Activated T-cell treated with anti-CD3 and anti-CD28 coated beads, Interleukin-2, amount 50 U/mL, for 1 hour (primary cell): ENCODE measurements at places on chromosomes 4 and X.

- DNase-seq: no peak
Measured at GRCh38 chr4:188403272-188403671, 264.0 kb downstream of the TRIML1 start.

- no peak for DNase-seq
Measured at GRCh38 chr4:164337219-164337944, 416.5 kb upstream of the SMIM31 start.

GRCh38 chr4:41559940-41560516 is 22.1 kb downstream of the LIMCH1 start:
- no peak for DNase-seq

DNA sequence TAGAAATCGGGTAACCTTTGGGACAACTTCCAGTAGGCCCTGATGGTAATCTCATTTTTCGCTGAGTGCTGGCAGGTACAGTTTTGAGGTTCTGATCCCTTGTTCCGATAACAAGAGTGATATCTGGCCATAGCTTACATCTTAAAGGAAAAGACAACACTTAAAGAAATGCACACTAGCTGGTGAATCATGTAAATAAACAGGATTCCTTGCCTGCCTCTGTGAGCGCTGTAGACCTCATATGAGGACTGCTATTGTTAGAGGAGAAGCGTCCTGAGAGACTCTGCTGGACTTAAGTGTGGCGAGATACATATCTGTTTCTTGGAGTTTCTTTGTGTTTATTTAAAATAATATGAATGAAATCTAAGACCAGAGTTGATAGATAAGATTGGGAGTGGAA is 149.3 kb upstream of the SLC4A4 start:
- no peak for DNase-seq

GRCh38 chrX:2931612-2932011 is 2.5 kb upstream of the ARSD start:
- DNase-seq: no peak

- no peak for DNase-seq
Measured at GRCh38 chr4:47104986-47105385, 73.6 kb downstream of the GABRB1 start.

DNA sequence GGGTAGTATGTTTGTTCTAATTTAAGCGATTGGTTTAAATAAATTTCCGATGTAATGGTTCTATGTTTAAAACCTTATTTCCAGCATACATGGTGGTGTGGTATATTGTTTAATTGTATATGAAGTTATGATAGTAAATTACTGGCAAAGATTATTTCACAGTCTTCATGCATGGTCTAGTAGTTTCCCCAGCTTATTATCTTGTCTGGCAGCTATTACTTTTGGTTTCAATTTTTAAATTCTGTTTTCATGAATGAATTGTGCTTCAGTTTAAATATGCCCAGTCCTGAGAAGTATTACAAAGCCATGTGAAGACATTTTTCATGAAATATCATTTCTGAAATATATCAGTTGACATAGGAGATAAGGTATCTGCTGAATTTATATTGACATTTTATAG is 6.3 kb downstream of the ALG13 start:
- DNase-seq: no peak

GRCh38 chr4:3107691-3108121 is 33.2 kb downstream of the HTT start:
- no peak for DNase-seq

GRCh38 chr4:187286525-187286924 is 562.9 kb upstream of the FAT1 start:
- no peak for DNase-seq

- DNase-seq: peak; percentile 28
Measured at GRCh38 chrX:47751670-47752069, 85.0 kb upstream of the ZNF81 start.

- no peak for DNase-seq
Measured at GRCh38 chrX:148466292-148466691, 34.1 kb upstream of the AFF2 start.

DNA sequence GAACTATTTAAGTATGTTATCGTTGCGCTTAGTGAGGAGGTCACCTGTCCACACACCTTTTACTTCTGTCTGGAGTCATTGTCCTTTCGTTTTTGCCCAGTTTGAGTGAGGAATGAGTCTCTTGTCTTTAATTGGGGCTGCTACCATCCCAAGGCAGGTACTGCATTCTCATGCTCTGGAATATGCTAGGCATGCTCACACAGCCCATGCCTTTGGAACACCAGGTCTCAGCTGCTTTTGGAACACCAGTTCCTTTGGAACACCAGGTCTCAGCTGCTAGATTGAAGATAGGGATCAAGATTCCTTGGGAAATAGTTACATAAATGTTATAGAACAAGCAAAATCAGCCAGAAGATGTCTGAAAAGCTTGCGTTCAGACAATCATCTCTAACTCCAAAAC is 73.1 kb downstream of the AREG start:
- no peak for DNase-seq

DNA sequence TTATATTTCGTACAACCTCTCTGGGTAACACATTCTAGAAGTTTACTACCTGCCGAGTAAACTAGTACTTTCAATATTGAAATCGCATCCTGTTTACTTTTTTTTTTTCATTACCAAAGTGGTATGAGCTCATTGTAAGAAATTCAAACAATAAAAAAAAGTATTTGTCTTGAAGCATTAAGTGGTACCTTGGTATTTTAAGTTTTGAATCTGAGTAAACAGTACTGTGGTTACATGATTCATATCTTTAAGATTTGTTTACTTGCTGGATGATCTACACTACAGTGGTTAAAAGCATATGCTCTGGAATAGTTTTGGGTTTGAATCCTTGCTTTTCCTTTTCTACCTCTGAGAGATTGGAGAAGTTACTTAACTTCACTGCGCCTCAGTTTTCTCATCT is 3.8 kb upstream of the MMGT1 start:
- no peak for DNase-seq

DNA sequence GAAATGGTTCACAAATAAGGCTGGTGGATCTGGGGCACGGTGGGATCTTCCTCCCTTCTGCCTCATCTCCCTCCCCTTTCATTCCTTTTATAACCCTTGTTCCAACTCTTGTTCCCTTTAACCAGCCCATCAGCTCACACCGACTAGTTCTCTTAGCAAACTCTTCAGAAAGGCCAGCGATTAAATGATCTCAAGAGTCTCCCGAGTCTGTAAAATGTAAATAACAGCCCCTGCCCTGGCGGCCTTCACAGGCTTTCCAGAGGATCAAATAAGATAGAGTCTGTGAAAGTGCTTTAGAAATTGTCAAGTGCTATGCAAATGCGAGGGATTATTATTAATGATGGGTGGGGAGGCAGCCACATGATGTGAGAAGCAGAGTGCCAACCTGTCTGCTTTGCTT is 27.1 kb downstream of the TSC22D3 start:
- DNase-seq: no peak

- DNase-seq: no peak
Measured at GRCh38 chr4:181148470-181148869, 1094.7 kb upstream of the TENM3 start.

DNA sequence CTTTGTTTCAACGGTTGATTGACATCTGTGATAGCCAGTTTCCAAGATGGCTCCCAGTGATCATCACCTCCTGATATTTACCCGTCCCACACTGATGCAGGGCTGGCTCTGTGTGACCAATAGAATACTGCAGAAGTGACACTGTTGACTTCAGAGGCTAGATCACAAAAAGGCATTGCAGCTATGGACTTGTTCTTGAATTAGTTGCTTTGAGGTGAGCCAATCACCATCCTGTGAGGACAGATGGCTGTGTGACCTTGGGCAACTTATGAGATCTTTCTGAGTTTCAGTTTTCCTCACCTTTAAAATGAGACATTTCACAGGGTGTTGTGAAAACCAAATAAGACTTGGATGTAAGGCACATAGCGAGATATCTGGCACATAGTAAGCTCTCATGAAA is 1.8 kb upstream of the GPR82 start:
- no peak for DNase-seq

- DNase-seq: no peak
Measured at GRCh38 chr4:38889143-38889542, 21.5 kb downstream of the FAM114A1 start.

- DNase-seq: no peak
Measured at GRCh38 chr4:101823864-101824263, 33.3 kb downstream of the BANK1 start.

- DNase-seq: no peak
Measured at GRCh38 chr4:3218824-3219760, 29.9 kb upstream of the MSANTD1 start.

DNA sequence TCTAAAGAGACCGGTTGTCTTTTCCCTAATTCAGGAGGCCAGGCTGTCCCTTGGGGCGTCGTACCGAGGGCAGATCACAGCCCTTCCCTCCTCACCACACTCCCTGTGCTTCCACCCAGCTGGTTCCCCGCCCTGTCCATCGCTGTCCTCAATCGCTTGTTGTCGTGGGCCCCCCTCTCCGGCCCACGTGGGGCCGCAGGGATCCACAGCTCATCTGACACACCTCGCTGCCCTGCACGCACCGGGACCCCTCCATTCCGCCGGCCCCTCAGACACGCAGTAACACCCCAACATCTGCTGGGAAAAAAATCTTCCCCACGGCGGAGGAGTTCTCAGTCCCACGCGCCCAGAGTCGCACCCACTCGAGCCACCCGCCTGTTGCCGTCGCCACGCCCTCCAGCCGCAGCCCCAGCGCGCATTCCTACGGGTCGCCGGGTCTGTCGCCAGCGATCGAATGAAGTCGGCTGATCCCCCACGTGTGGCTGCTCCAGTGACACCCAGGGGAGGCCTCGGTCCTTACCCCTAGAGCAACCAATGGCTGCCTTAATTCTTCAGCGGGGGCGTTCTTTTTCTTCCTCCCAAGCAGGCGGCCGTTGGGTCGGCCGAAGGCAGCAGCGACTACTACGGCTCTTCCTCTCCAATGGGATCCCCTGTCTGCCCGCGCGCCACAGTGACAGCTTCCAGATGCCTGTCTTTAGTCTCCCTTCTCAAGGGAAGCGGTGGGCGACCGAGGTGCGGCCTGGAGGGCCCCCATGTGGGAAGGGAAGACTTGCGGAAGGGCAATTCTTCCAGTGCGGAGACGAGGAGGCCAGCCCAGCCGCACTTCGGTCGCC is 893 bp upstream of the SEPTIN11 start:
- DNase-seq: peak; percentile 69

DNA sequence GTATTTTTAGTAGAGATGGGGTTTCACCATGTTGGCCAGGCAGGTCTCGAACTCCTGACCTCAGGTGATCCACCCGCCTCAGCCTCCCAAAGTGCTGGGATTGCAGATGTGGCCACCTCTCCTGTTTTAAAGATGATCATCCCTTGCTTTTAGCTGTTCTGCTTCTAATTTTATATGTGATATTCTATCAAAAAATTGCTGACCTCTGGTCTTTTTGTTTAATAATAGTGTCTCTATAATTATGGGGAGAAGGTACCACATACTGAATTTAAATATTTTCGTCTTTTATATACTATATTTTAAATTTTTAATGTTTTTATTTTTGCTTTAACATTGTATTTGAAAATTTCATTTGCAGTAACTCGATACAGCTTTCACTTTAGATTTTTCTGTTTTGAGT is 15.6 kb downstream of the USP9X start:
- DNase-seq: no peak

- no peak for DNase-seq
Measured at GRCh38 chrX:129648514-129649267, 6.1 kb downstream of the APLN start.

DNA sequence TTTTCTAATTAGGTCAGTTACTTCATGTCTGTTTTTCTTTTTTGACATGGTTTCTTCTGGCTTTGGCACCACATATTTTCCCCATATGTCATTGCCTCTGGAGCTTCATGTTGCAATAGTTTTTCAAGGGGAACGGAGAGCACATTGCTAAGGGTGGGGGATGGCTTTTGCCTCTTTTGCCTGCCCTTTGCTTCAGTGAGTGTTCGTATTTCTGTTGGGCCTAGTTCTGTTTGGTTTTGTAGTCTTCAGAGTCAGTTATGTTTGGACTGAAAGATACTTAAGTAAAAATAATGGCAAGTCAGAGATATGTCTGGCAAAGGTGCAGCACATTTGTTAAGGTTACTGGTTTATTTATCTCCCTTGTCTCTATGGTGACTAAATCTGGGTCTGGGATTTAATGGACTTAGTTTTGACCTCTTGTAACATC is 29.1 kb downstream of the FHL1 start:
- DNase-seq: no peak

DNA sequence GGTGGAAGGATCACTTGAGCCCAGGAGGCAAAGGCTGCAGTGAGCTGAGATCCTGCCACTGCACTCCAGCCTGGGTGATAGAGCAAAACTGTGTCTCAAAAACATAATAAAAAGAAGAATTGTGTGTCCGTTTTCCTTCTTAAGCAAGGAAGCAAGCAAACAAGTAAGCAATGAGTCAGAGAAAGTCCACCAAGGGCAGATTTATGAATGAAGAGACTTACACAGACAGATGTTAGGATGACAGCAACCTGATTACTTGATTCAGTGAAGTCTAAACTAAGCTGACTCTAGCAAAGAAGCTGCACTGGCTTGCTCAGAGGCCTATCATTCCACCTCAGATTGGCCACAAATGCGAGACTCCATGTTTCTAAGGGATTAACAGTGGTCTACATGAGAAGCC is 34.1 kb upstream of the SCML1 start:
- DNase-seq: no peak

DNA sequence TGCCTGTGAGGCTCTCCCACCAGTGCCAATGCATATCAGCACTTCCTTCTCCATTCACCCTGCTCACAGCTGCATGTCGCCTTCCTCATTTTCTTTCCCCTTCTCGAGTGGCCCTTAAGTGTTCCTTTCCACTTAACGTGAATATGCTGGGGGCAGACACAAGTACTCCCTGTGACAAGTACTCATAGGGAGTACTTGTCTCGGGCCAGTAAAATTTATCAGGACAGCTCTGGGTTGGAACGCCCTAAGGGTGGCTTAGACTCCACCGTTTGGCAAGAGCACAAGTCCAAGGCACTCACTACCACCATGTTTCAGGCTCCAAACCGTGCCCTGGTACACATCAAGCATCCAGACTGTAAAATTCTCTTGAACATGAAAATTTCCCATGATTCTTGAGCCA is 3.9 kb upstream of the LDOC1 start:
- DNase-seq: no peak

DNA sequence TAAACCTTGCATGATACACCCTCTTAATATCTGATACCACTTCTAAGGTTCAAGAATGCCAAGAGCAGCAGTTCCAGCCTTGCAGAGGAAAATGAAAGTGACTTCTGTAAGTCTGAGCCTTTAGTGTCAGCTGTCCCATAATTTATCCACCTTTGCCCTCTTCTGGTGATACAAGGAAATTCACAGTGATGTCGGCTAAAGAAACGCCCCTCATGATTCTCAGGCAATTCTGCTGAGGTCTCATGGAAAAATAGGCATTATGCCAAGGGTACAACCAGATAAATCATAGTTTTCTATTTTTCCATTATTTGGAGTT is 172.2 kb upstream of the CXCL13 start:
- DNase-seq: no peak

- DNase-seq: no peak
Measured at GRCh38 chr4:51906167-51906958, 63.4 kb downstream of the DCUN1D4 start.

- no peak for DNase-seq
Measured at GRCh38 chr4:6710282-6710681, 617 bp upstream of the MRFAP1L1 start.
